Suprapubic skin (tissue), 4 donors: ENCODE measurements at places on chromosomes 16 and 17. TPM values are rescaled to one million over a fixed set of nuclear protein-coding genes. Genes with fewer than 3 reads are reported as not detected.

- peaks cover 3% of the 10 kb centered on the region for H3K4me1 ChIP-seq
- H3K36me3 ChIP-seq, result no peaks in the 10 kb centered on the region
- no peaks in the 10 kb centered on the region for H3K27me3 ChIP-seq
- H3K4me3 ChIP-seq, result no peak overlapping the region
- H3K27ac ChIP-seq, result no peak overlapping the region
Measured at GRCh38 chr16:5041600-5042133, 7.9 kb upstream of the NAGPA start.

DNA sequence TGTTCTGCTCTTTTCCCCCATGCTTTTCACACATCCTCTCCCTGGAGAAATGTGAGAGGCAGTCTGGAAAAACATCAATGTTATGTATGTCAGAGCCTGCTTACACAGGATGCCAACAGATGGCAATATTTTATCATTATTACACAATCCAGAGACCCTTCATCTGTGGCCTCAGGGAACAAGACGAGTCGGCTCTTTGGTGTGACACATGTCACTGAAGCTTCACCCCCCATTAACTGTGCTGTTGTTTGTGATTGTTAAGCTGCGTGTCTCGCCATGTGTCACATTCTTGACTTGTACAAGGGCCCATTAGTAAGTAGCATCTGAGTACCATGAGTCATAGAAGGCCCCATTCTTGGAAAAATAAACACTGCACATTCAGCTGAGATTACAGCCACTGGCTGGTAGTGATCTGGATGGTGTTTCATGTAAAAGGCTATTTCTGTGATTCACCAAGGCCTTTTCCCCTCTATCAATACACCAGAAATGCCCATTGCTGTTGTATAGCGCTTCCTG, 682.1 kb upstream of the SOX9 start:
- peaks cover 9% of the 10 kb centered on the region for H3K4me1 ChIP-seq
- no peaks in the 10 kb centered on the region for H3K27me3 ChIP-seq
- peak overlapping the region; percentile 0 for H3K27ac ChIP-seq
- no peak for DNase-seq
- H3K4me3 ChIP-seq, result no peak overlapping the region

DNA sequence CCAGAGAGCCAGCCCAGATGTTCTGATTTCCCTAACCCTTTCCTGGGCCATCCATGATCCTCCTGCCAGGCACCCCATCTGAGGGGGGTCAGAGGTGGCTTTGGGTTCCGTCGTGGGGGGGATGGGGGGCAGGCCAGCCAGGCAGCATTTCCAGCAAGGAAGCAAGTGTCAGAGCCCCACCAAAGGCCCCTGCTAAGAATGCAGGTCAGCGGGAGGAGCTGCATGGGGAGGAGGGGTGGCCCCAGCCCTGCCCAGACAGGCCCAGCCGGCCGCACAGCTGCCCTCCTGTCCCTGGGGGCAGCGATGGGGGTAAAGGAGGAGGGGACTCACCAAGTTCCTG, 2.3 kb upstream of the SCRN2 start:
- no peak overlapping the region for H3K4me3 ChIP-seq
- peaks cover 53% of the 10 kb centered on the region for H3K4me1 ChIP-seq
- H3K36me3 ChIP-seq, result peaks cover 7% of the 10 kb centered on the region
- H3K27ac ChIP-seq, result peak overlapping the region; percentile 40
- DNase-seq, result no peak

- no peak for DNase-seq
- H3K4me1 ChIP-seq, result peaks cover 20% of the 10 kb centered on the region
- H3K36me3 ChIP-seq, result peaks cover 34% of the 10 kb centered on the region
- H3K27ac ChIP-seq, result no peak within 1 kb of the TSS
- no peaks in the 10 kb centered on the region for H3K27me3 ChIP-seq
- no peak within 1 kb of the TSS for H3K4me3 ChIP-seq
Measured at GRCh38 chr16:67931712-67932461, at the start of gene CTRL. Gene CTRL (minus strand): TSS chr16:67931862. CDS start chr16:67931852, 10 bp downstream.

SLC16A6 gene
- 10.0 TPM for total RNA-seq

LDHD gene
- 13.1 TPM for total RNA-seq
